HFFc6 (cell line): ENCODE measurements at places on chromosomes 7 and 10. TPM values are rescaled to one million over a fixed set of nuclear protein-coding genes. Genes with fewer than 3 reads are reported as not detected.

Gene MBL2
- total RNA-seq, result not detected in 2 replicates

Gene TEX47
- not detected in 3 replicates for total RNA-seq

Gene ABCF2
- total RNA-seq, result 67.9 to 82.1 TPM (median 71.7 TPM) in 3 replicates

Gene RSPH10B2
- total RNA-seq, result not detected in 2 replicates

Gene STK31
- not detected in 3 replicates for total RNA-seq

Gene BTBD16
- not detected in 2 replicates for total RNA-seq

Gene GIMAP6
- total RNA-seq, result not detected in 2 replicates

GRCh38 chr7:929311-929711 lies 25.2 kb downstream of the ADAP1 start:
- H3K4me1 ChIP-seq, result no peaks in the 10 kb centered on the region
- H3K27me3 ChIP-seq, result peaks cover 8% of the 10 kb centered on the region
- no peak for DNase-seq
- no peak overlapping the region for H3K4me3 ChIP-seq

- no peak for DNase-seq
- peaks cover 27% of the 10 kb centered on the region for H3K4me1 ChIP-seq
- H3K36me3 ChIP-seq, result no peaks in the 10 kb centered on the region
- H3K4me3 ChIP-seq, result no peak overlapping the region
These were observed 18.5 kb downstream of the KIAA1549 start for GRCh38 chr7:138962561-138963270.

GRCh38 chr10:62993121-62993520 lies 140.0 kb upstream of the NRBF2 start:
- H3K36me3 ChIP-seq, result no peaks in the 10 kb centered on the region
- peaks cover 17% of the 10 kb centered on the region for H3K4me1 ChIP-seq
- DNase-seq, result no peak
- H3K27ac ChIP-seq, result no peak overlapping the region

DNA sequence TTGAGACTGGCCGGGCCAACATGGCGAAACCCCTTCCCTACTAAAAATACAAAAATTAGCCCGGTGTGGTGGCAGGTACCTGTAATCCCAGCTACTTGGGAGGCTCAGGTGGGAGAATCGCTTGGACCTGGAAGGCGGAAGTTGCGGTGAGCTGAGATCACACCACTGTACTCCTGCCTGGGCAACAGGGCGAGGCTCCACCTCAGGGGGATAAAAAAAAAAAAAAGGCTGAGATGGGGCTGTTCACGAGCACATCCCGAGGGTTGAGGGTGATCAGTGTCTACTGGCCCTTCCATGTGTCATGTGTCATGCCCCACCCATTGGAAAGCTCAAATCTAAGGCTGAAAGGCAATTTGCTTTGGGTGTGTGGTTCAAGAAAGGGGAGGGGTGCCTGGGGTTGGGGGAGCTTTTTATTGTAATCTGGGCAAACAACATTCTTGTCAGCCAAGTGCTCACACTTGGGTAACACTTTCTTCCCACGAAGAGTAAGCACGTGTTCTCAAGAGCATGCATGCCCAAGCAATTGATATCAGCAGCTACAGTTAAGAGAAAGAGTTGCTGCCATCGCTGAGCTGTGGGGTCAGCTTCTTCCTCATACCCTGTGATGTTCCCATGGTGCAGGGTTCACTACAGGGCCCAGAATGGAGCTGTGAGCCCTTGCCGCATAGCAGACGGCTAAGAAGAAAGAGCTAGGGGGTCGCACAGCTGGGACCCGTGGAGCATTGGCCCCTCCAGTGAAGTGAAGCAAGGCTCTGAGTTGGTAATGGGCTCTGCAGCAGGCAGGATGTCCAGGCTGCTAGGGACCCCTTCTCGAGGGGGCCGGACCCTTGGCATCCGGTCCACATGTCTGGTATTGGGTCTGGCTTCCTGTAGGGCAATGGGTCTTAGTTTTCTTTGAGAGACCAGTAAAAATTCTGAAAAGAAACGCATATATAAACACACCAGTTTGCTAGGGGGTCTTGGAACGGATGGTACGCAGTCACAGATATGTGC lies 9.9 kb upstream of the ACSL5 start:
- no peaks in the 10 kb centered on the region for H3K36me3 ChIP-seq
- no peak overlapping the region for H3K27ac ChIP-seq
- no peak overlapping the region for H3K4me3 ChIP-seq
- DNase-seq, result no peak
- peaks cover 7% of the 10 kb centered on the region; the same call in 1 of the 2 replicates for H3K27me3 ChIP-seq

DNA sequence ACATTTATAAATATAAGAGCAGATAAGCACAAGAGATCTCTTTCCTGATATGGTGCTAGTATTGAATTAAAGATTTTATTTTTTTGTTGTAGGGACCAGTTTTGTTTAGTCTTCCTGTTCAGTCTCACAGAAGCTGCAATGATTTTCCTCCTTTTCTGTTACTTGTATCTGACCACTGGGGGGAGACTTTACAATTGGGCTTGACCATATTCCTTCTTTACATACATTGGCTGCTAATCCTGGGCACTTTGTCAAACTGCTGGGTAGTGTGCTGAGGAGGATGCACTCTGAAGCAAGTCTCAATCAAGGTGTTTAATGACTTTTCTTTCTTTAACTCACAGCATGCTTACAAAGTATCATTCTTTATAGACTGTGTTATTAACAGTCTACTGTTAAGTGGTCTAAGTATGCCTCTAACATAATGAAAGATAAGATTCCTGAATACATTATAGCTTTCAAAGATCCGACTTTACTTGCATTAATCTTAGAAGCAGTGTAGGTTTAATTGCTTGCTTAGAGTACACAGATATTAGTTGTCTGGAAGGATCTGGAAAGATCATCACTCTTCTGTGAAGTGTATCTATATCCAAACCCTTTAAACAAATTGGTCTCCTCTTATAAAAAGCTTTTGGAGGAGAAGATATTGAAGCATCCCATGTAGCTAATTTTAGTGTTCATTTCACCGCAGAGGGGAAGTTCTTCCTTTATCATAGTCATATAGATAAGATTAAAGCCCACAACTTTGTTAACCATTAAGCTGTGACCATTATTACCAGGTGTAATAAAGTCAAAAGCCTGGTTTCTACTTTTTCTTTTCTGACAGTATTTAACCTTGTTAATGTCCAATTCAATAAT lies 3.1 kb downstream of the PALS2 start:
- H3K27ac ChIP-seq, result 0 out of 2 replicates have a peak overlapping the region, but pooled peaks have one; percentile 0
- peak; percentile 75 for DNase-seq
- H3K4me1 ChIP-seq, result peaks cover 40% of the 10 kb centered on the region
- H3K36me3 ChIP-seq, result no peaks in the 10 kb centered on the region
- H3K4me3 ChIP-seq, result peak overlapping the region; percentile 7; the same call in 1 of the 2 replicates

- peak; percentile 64 for DNase-seq
- no peak overlapping the region for H3K4me3 ChIP-seq
- no peaks in the 10 kb centered on the region; the same call in 1 of the 2 replicates for H3K4me1 ChIP-seq
These were observed 145.1 kb downstream of the SEMA3D start for GRCh38 chr7:85041605-85042216.

DNA sequence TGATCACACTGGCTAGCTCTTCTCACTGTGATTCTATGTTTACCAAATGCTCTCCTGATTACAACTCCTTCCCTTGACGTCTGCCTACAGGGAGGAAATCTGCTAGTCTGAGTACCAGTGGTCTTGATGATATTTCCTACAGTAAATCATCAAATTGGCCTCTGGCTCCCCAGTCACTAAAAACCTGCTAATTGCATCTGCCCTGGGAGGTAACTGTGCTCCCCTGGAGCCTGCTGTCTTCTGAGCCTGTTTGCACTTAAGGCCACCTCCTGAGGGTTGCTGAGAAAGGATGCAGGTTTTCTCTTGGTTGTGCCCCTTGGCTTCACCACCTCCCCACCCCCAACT lies 56.0 kb downstream of the ELMO1 start:
- H3K27me3 ChIP-seq, result no peaks in the 10 kb centered on the region
- H3K4me1 ChIP-seq, result no peaks in the 10 kb centered on the region
- no peak overlapping the region for H3K4me3 ChIP-seq
- no peaks in the 10 kb centered on the region for H3K36me3 ChIP-seq

- H3K4me1 ChIP-seq, result no peaks in the 10 kb centered on the region
- no peak for DNase-seq
- no peak overlapping the region for H3K4me3 ChIP-seq
- H3K27ac ChIP-seq, result no peak overlapping the region
- H3K27me3 ChIP-seq, result no peaks in the 10 kb centered on the region
These were observed 69.0 kb downstream of the PRSS58 start for GRCh38 chr7:142188846-142189245.
